ENCODE measurements at places on chromosomes 12 and 14.
A peak's percentile ranks its signal among the peaks of the same experiment; 100 is the strongest.

DNA sequence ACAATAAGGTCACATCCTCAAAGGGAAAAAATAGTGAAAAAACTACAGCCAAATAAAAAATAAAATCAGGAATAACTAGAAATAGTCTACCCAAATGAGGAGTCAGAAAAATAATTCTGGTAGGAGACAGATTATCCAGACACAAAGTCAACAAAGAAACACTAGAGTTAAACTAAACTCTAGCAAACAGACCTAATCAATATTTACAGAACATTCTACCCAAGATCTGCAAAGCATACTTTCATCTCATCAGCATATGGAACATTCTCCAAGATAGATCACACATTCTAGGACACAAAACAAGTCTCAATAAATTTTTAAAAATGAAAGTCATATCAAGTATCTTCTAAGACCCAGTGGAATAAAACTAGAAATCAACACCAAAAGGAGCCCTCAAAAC is 20.4 kb upstream of the TSPAN8 start:
- DNase-seq: no peak

DNA sequence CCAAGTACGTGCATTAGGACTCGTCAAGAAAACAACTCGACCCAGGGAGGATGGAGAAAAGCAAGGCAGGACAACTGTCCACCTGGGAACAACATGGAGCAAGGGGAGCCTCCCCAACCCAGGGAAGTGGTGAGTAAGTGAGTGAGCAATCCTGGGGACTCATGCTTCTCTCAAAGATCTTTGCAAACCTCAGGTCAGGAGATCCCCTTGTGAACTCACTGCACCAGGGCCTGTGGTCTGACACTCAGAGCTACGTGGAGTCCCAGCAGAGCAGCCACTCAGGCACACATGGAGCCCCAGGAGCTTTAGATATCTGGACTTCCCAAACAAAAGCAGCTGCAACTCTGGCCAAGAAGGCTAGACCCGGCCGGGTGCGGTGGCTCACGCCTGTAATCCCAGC is 12.2 kb upstream of the OR5AU1 start:
- DNase-seq: no peak

GRCh38 chr12:32587581-32588495 is 91.3 kb upstream of the DNM1L start:
- no peak for DNase-seq

DNA sequence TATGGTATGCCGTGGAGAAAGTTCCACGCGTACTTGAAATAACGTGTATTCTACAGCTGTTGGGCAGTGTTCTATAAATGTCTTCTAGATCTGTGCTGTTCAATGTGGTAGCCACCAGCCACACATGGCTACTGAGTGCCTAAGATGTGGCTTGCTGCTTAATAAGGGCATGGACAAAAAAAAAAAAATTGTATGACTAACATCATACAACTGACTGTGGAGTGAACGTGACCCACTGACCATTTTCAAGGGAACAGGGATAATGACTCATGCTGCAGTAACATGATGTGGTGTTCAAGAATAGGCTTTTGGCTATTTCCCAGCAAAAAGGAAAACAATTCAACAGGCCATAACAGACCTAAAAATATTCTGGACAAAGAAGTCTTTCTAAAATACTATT is 13.0 kb downstream of the ATG14 start:
- no peak for DNase-seq

GRCh38 chr12:95151821-95152220 is 65.4 kb downstream of the FGD6 start:
- no peak for DNase-seq

DNA sequence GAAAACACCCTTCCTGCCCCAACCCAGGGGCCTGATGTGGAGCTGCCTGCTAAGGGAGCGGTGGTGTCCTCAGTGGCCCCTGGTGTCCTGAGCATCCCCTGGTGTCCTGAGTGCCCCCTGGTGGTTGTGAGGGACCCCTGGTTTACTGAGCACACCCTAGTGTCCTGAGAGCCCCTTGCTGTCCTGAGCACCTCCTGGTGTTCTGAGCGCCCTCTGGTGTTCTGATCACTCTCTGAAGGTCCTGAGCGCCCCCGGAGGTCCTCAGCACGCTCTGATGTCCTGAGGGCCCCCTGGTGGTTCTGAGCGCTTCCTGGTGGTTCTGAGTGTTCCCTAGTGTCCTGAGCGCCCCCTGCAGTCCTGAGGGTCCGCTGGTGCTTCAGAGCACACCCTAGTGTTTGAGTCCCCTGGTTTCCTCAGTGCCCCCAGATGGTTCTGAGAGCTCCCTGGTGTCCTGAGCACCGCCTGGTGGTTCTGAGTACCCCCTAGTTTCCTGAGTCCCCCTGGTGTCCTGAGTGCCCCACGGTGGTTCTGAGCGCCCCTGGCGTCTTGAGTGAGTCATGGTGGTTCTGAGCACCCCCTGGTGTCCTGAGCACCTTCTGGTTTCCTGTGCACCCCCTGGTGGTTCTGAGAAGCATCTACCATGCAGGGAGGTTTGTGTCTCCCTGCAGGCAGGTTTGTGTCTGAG is 1004.2 kb downstream of the TMEM121 start:
- no peak for DNase-seq

- DNase-seq: no peak
These were observed 51.6 kb downstream of the PLEKHG3 start for GRCh38 chr14:64755781-64756221.

- no peak for DNase-seq
These were observed 1226.5 kb downstream of the GALC start for GRCh38 chr14:86766469-86766868.

- no peak for DNase-seq
These were observed 31.6 kb downstream of the POLR3B start for GRCh38 chr12:106389151-106389550.

DNA sequence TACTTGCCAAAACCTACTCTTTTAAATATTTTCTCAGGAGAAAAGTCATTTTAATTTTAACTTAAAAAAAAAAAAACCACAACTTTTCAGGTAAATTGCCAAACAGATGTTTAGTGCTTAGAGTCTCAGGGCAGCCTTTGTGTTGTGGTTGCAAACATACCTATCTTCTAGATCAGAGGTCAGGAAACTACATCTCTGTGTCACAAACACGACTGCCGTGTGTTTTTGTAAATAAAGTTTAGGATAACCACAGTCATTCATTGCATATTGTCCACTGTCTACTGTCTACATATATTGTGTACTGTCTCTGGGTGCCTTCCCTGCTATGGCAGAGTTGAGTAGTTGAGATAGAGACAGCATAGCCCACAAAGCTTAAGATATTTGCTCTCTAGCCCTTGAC is 48.9 kb downstream of the DYRK2 start:
- no peak for DNase-seq

- no peak for DNase-seq
These were observed 97.3 kb upstream of the RBM19 start for GRCh38 chr12:114063435-114063834.

DNA sequence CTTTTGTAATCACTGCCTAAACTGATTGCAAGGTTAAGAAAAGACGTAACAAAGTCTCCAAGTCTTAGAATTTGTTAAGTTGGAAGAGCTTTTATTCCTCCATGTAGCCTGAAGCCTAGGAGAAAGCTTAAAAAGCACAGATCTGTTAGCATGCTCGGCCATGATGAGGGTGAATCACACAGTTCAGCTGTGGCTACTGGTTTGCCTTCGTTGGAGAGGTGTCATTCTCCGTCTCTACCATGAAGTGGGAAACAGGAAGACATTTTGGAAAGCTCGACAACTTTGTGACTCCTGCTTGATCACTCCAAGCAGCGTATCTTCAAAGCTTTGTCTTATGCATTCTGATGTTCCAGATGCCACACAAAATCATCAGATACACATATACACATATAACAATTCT is 27.1 kb downstream of the DCP1B start:
- DNase-seq: no peak

DNA sequence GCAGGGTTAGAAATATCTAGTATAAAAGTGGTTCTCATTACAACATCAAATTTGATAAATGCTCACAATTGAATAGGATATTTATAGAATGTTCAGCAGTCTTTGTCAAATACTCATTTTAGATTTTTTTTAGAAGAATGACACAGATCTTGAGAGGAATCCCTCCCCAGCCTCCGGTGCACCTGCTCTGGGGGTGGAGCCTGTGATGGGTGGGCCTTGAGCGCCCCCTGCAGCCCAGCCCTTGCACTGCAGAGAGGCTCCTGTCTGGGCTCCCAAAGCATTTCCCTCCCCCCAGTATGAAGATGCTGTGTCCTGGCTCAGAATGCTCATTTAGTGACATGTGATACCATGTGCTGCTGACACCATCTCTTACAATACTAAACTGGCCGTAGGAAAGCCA is 792.3 kb downstream of the TMEM121 start:
- no peak for DNase-seq

- no peak for DNase-seq
These were observed 107.4 kb downstream of the AEBP2 start for GRCh38 chr12:19546611-19547162.

- no peak for DNase-seq
These were observed 116.4 kb downstream of the PDZRN4 start for GRCh38 chr12:41304526-41304925.

DNA sequence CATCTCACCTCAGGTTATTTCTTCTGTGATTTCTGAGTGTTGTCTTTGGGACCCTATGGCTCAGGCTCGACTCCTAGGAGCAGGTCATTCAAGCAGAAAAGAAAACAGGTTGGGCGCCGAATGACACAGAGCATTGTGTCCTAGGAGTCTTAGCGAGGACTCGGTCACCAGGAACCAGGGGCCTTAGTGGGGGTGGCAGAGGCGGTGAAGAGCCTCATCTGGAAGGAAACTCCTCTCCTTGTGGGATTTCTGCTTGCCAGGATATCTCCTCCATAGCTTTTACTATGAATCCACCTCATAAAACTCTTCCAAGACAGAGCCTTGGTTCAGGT is 630 bp downstream of the PLEKHH1 start:
- peak; percentile 49 for DNase-seq

GRCh38 chr12:94167756-94168416 is 19.5 kb downstream of the PLXNC1 start:
- no peak for DNase-seq

- no peak for DNase-seq
These were observed 1080.3 kb downstream of the GALC start for GRCh38 chr14:86912709-86913108.

DNA sequence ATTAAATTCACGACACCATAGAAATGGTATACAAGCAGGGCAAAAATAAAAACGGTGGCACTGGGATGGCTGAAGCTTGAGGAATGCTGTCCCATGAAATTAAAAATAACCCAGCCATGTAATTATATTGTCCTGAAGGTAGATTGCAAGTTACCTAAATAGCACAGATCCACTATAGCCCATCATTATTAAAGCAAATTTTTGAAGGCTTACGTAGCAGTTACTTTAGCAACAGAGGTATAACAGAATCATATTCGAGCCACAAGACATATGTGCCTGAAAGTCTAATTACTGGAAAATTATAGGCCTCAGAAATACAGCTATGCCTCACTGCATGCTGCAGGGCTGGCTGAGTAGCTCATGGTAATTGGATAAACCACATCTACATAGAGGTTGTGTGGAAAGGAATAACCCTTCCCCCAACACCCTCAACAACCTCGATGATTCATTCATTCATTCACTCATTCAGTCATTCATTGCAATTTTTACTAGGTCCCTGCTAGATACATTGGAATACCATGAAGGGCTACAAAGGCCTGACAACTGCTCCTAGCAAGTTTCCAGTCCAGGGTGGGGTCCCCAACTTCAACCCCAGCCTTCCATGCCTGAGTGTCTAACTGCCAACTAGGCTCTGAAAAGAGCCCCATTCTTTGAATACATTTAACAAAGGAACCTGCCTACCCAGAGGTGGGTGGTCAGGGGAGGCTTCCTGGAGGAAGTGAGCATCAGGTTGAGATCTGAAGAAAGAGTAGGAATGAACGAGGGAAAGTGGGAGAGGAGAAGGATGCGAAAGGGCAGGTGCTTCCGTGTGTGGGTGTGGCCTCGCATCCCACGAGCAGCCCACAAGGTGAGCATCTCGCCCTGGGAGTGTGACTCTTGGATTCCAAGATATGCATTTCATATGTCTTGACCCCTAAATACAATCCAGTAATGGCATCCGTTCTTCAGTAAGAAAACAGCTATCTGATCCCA is 18.0 kb upstream of the CMKLR1 start:
- DNase-seq: peak; percentile 48

DNA sequence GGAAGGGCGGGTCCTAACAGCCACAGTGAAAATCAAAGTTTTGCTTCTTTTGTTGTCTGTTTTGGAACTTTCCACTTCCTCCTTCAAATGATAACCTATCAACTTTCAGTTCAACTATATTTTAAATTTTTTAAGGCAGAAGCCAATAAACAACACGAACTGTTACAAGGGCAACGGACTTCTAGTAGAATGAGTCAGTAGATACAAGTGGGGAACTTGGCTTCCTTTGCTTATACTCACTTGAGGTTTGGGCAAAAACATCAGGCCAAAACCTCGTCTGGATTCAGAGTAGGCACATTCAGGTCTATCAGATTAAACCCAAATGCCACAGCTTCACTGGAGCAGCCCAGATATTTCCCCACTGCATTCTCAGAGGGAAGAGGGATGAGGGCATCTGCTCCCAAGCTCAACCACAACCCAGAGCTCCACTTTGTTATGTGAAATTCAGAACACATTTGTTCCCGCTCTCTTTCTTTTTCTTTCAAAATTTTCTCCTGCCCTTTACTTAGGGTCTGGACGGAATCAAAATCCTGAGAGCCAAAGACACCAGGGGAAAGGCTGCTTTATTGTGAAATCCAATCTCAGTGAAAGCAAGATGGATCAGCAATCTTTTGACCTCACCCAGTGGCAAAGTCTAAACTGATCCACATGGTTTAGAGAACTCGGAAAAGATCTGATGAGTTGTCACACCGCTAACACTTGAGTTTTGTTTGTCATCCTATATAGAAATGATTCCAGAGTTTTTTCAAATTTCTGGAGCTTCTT is 152.5 kb upstream of the BTG1 start:
- DNase-seq: no peak

DNA sequence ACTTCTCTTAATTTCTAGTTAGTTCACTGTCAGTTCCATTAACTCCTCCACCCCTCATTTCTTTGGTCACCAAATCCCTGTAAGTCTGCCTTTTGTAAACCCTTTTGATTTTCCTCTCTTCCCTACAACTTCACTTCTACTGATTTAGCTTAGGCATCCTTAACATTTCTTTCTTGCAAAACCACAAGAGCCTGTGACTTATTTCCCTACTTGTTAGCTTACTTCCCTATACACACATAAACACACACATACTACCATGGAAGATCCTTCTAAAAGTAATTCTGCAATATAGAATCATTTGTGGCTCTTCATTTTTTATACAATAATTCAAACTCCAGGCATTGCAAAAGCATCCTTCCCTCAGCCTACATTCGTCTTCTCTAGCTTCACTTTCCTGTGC is 494.3 kb upstream of the USP15 start:
- no peak for DNase-seq
